ENCODE measurements at places on chromosomes 2 and 18. TPM values are rescaled to one million over a fixed set of nuclear protein-coding genes. Genes with fewer than 3 reads are reported as not detected.

The TMEM37 gene
- 4.9 TPM for total RNA-seq

The ABCG5 gene
- not detected for total RNA-seq

The ADCY3 gene
- 51.9 TPM for total RNA-seq

The CTAGE1 gene
- not detected for total RNA-seq

The ELAC1 gene
- 5.6 TPM for total RNA-seq

The LONRF2 gene
- total RNA-seq = 17.4 TPM

The FHOD3 gene
- 24.9 TPM for total RNA-seq

The PRKCE gene
- total RNA-seq = 5.8 TPM

The GPR75 gene
- total RNA-seq = 0.54 TPM

The CD226 gene
- total RNA-seq = 0.68 TPM

The COBLL1 gene
- 64.6 TPM for total RNA-seq

The COL4A3 gene
- total RNA-seq = 36.7 TPM

The CAPN13 gene
- not detected for total RNA-seq

The CRYGD gene
- total RNA-seq = not detected

The MYO5B gene
- 13.5 TPM for total RNA-seq

The RAB27B gene
- 0.95 TPM for total RNA-seq

The PLGLB2 gene
- total RNA-seq = not detected

The UGT1A3 gene
- total RNA-seq = not detected

The SERPINB4 gene
- total RNA-seq = not detected

The POTEC gene
- not detected for total RNA-seq

The INO80D gene
- total RNA-seq = 25.5 TPM

The CXCR1 gene
- 4.4 TPM for total RNA-seq

The C2orf80 gene
- not detected for total RNA-seq

The HSPD1 gene
- 121 TPM for total RNA-seq

The MAPRE3 gene
- total RNA-seq = 29.9 TPM

The SLC4A5 gene
- total RNA-seq = 9.5 TPM

The LCT gene
- not detected for total RNA-seq

The SP5 gene
- not detected for total RNA-seq

The ANKRD30B gene
- not detected for total RNA-seq

The TMEFF2 gene
- not detected for total RNA-seq

The ZNF385B gene
- 1.9 TPM for total RNA-seq

The LHCGR gene
- total RNA-seq = not detected

The ELOA2 gene
- total RNA-seq = not detected

The EFR3B gene
- total RNA-seq = 0.81 TPM

The GPR55 gene
- not detected for total RNA-seq

The SOX11 gene
- not detected for total RNA-seq

The MGAT4A gene
- total RNA-seq = 80.8 TPM

The RMDN2 gene
- total RNA-seq = 7.4 TPM

The IL36A gene
- total RNA-seq = not detected

The ABCG8 gene
- not detected for total RNA-seq

The SPATA3 gene
- total RNA-seq = not detected

The RAX gene
- not detected for total RNA-seq

The OXER1 gene
- 5.8 TPM for total RNA-seq

The RHOB gene
- 1,722 TPM for total RNA-seq

The ARHGEF4 gene
- total RNA-seq = 2.8 TPM

The BOLL gene
- not detected for total RNA-seq

The SPHKAP gene
- total RNA-seq = 0.07 TPM

The EML6 gene
- total RNA-seq = 0.92 TPM

The POLR1B gene
- total RNA-seq = 12.5 TPM

The HSBP1L1 gene
- total RNA-seq = 8.5 TPM

The IL37 gene
- total RNA-seq = not detected

The AKAIN1 gene
- total RNA-seq = not detected

The ITGAV gene
- 195 TPM for total RNA-seq

The INHBB gene
- total RNA-seq = 19.4 TPM

The SPAST gene
- total RNA-seq = 13.6 TPM

The RAB6C gene
- total RNA-seq = 0.68 TPM

The DTNA gene
- 41.0 TPM for total RNA-seq

The EPB41L3 gene
- total RNA-seq = 37.4 TPM
